ENCODE measurements at places on chromosomes 5 and 9.

- DNase-seq, result no peak
Observed at GRCh38 chr5:71751422-71751821, 32.3 kb downstream of the CARTPT start.

DNA sequence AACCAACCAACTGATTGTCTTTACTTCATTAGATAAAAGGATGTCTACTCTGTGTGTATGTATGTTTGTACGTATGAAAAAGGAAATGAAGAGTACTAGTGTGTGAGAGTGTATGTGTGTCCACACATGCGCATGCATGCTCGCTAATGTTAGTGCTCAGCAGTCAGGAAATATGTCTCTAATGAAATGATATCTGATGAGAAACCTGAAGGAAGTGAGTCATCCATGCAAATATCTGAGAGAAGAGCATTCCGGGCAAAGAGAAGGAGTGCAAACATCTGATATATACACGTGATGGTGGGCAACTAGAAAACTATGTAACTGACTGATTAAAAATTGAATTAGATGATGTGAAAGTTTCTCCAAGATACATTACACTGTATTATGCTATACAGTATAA, 29.6 kb upstream of the UGCG start:
- DNase-seq, result no peak

- DNase-seq, result peak; percentile 69
Observed at GRCh38 chr5:127290019-127290945, at the start of gene MEGF10. Gene MEGF10, plus strand, starts transcription at chr5:127290796. Its CDS starts 40,513 bp downstream, at chr5:127331309.

DNA sequence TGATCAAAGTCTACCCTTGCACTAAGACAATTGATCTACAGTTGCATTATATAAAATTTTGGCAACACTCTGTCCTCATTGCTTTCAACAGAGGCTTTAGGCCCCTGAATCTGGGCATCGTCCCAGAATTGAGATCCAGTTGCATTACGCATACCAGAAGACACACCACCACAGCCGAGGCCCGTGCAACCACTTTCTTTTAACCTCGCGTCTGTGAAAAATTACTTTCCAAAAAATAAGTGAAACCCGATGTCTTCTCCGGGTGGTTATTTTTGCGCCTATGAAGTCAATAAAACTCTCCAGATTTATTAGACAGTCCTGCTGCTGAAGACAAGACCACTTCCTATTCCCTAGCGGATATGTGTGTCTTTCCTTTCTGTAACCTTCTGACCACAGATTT, 52.1 kb upstream of the NFIB start:
- DNase-seq, result no peak

DNA sequence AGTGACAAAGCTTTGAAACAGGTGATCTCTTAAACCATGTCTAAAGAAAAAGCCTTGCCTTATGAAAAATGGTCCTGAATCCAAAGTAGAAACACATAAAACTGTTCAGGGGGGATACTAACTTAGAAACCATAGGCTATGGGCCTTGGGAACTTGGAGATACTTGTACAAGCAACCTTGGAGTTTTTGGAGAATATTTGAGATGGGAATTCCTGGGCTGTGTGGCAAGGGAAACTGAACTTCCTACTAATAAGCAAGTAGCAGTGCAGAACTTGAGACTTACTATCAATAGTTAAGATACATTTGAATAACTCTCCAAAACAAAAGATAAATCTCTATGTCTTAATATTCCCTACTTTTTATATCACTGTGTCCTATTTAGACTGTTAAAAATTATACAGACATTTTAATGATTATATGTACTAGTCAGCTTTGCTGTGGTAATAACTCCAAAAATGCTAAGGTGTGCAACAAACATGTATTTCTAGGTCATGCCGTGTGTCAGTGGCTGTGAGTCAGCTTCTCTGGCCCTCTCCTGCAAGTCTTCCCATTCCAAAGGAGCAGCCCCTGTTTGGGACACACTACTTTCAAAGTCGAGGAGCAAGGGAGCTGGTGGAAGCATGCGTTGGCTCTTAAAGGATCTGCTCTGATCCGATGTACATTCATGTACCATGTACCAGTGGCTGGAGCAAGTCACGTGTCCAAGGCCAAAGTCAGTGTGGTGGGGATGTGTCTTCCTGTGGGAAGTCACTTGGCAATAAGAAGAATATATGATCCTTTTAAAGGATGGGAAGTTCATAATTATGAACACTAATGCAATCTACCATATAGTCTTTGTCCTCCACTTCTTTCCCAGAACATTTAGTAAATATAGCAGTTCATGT, 39.6 kb downstream of the SNX30 start:
- DNase-seq, result no peak

GRCh38 chr5:93404246-93404645, 176.8 kb downstream of the NR2F1-AS1 start:
- no peak for DNase-seq

DNA sequence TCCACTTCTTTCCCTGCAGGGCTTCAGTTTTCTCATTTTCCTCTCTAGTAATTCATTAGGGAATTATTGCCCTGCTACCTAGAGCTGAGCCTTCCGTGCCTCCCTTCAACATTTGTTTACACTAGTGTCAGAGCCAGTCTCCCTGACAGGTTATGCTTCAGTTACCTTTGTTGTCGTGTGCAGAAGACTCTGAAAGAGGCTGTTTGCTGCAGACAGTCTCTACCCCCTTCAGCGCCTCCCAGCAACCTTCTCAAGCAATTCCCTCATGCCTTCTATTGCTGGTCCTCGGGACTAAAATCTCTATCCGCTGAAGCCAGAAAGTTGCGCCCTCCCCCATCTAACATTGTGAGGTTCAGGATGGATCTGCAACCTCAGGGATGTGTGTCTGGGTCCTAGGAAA, 12.8 kb downstream of the RALGPS1 start:
- no peak for DNase-seq

DNA sequence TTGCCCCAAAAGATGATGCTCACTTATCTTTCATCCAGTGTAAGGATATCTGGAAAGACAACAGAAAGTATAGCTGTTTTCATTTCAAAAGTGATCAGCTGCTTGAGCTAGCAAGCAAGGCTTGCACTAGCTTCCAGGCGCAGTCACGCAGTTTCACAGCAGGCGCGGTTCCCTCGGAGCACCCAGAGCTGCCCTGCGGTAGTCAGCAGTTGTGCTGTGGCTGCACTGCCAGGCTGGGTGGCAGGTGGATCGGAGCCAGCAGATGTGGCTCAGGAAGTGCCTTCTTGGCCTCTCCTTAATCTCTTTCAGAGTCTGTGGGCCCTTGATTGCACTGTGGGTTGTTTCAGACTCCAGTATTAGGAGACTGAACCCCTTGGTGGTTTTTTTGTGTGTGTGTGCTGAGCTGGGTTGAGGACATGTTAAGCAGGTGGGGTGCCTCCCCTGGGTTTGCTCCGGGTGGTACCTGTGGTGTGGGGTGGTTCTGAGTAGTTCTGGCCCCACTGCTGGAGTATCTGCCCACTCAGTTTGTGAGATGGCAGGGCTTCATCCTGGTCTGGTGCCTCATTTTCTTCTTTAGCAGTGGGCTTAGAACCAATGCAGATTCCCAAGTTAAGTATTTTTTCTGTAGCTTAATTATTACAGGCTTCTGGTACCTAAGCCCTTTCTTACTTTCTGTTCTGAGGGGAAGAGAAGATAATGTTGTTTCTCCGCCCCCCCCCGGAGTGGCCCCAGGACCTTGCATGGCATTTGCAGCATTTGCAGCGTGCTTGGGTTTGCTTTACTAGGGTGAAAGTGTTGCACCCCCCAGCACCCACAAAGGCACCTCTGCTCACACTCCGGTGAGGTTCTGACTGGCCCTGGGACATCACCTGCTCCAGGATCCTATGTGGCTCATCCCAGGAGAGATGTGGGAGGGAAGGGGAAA, 16.4 kb downstream of the TENT4A start:
- DNase-seq, result no peak

- DNase-seq, result no peak
Observed at GRCh38 chr5:141196363-141196762, 3.1 kb upstream of the PCDHB11 start.

DNA sequence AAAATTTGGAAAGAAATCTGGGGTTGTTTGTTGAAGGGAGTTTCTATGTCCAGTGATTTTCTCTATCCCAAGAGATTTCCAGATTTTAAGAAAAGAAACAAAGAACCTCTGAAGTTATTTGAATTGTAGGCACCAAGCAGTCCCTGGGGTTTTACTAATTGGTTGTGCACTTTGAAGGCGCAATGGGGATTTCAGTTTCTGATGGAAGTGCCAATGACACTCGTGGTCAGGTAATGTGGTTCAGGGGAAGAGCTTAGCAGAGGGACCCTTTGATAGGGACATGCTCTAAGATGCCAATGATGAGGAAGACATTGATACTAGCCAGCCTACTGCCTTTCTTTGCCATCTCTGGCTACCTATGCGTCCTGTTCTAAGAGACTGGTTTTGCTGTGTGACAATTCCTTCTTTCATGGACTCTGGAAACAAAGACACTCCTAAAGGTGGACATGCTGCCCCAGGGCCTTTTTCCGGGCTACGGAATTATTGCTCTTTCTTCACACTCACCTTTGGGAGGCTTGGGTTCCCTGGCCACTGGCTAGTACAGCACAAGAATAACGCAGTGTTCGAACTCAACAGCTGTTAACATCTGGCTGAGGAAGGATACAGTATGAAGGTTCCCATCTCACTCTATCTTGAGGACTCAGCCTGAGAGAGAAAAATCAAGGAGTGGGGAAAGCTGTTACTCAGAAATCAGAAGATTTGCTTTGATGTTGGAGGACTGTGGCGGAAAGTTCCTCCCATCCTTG, 6.9 kb upstream of the TRAF1 start:
- no peak for DNase-seq

DNA sequence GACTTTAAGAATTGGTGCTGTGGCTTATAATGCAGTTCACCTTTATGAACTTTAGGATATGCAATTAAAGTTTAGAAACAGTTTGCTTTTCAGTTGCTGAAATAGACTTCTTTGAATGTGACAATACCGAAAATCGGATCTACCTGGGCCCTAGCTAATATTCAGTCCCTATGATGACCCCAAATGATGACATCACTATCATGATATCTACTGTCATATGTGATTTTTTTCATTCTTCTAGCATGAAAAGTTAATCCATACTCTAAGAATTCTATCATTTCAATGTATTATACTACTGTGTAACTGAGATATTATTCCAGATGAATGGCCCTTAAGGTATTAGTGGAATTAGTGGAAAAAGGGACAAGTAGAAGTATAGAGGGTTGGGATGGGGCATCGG, 487.2 kb upstream of the TUSC1 start:
- DNase-seq, result no peak

DNA sequence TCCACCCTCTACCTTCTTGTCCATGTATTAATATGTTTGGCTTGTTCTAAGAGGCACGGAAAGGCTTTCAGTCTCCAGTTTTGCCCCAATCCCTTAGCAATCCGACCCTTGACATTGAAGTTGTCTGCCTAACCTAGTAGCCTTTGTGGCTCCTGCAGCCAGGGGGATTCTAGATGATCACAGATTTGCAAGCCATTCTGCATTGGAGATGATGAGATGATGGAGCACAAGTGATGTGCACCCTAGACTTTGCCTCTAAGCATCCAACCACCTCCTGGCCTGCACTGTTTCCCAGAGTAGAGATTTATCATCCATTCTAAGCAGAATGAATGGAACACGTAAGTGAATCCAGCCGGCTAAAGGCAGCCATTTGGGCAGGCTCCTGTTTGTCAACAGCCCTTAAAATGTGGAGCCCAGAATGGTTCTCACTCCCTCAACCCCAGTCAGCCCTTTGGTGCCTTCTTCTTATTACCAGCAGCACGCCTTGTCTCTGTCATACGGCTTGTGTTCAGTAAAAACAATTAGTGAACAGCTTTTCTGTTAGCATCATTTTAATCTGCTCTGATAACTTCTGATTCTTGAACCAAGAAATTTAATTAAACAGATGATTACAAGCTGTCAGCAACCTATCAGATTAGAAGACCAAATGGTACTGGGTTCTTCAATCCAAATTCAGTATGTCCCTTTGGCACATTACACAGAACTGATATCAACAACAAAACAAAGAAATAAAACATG, 5.7 kb upstream of the TRAF1 start:
- DNase-seq, result no peak

GRCh38 chr5:164370841-164371240, 865.4 kb downstream of the MAT2B start:
- no peak for DNase-seq

DNA sequence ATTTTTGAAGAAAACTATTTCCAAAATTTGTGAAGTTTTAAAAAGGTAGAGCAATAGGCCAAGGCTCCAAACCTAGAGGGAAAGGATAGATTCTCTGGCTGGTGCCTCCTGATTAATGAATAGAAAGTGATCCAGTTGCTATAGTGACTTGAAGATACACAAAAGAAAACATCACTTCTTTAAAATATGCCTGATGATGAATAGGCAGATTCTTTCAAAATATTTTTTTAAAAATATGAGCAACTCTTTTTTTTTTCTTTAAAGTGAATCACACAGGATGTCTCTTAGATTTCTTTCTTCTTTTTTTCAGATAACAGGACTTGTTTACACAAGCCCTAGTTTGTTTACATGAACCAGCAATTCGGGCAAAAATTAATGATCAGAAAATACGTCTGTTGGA, 124.4 kb downstream of the RFK start:
- no peak for DNase-seq

- no peak for DNase-seq
Observed at GRCh38 chr5:80963966-80964481, 3.9 kb downstream of the RASGRF2 start.
